ENCODE measurements at places on chromosomes 6 and 20.

GRCh38 chr6:128029826-128030225 lies 129.0 kb upstream of the THEMIS start:
- no peak for DNase-seq

- DNase-seq: no peak
Measured at GRCh38 chr6:169520104-169520503, 181.7 kb downstream of the WDR27 start.

GRCh38 chr20:62766071-62766450 lies 30.2 kb upstream of the MRGBP start:
- no peak for DNase-seq

- no peak for DNase-seq
Measured at GRCh38 chr6:140571145-140571544, 1196.7 kb upstream of the CITED2 start.

GRCh38 chr6:112286500-112287144 lies 32.3 kb upstream of the LAMA4 start:
- DNase-seq: no peak

GRCh38 chr20:37994512-37994911 lies 38.7 kb downstream of the TTI1 start:
- peak; percentile 20 for DNase-seq

DNA sequence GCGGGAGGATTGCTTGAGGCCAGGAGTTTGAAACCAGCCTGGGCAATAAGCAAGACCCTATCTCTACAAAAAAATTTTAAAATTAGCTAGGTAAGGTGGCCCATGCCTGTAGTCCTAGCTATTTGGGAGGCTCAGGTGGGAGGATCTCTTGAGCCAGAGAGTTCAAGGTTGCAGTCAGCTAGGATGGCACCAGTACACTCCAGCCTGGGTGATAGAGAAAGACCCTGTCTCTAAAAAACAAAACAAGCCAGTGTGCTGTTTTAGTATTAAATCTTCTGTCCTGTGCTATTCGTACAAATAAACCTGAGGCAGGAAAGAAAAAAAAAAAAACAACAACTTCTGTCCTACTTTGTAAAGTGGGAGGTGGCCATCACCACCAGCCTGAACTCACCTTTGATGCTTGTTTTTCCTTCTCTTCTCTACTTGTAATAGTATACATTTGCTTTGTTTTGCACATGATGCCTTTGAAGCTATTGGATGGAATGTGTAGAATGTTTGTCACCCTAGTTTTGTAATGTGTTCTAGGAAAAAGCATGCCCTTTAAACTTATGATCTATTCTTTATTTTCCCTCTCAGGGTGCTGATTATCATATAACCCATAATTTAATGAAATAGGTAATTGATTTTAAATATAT lies 102.5 kb downstream of the CRYBG1 start:
- no peak for DNase-seq

All from Calu3 (cell line).